NCI-H345 (cell line): ENCODE measurements at places on chromosomes 3 and 15.

DNA sequence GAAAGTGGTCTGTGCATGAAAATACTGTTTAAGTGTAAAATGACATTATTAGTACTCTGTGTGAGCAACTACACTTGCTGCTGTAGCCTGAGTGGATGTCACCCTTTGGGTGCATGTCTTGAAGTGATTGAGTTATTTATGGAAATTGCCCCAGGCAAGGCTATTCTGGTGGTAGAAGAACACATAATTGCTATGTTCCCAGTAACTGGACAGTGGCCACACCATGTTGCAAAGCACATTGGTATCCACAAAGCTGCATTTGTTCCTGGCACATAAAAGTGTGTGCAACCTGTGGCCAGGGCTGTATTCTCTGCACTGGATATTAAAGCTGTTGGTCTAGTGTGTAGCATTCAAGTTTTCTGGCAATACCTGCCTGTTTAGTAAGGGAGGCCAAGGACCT is 23.8 kb downstream of the MTMR14 start:
- DNase-seq: no peak

- no peak for DNase-seq
Observed at GRCh38 chr3:128081226-128081625, 29.0 kb downstream of the SEC61A1 start.

DNA sequence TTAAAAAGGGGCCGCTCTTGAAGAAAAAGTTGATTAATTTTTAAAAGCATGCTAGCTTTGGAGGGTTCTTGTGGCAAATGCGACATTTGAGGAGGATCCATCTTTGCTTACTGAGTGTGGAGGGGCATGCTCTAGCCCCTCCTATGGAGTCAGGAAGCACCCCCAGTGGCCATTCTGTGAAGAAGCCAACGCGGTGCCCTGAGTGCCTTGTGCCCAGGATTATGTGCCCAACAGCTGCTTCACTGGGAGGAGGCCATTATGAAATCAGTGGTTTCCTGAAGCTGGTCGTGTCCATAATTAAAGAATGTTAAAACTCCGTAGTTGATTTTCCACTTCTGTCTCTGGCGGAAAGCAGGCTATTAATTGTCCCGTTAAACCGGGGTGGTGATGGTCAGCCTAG is 69.1 kb upstream of the TNFAIP8L3 start:
- no peak for DNase-seq

- DNase-seq: no peak
Observed at GRCh38 chr3:11304175-11304574, 32.0 kb downstream of the ATG7 start.

- no peak for DNase-seq
Observed at GRCh38 chr3:51280176-51280575, 104.9 kb upstream of the MANF start.
